ENCODE measurements at places on chromosomes 11 and 22. TPM values are rescaled to one million over a fixed set of nuclear protein-coding genes. Genes with fewer than 3 reads are reported as not detected.

DNA sequence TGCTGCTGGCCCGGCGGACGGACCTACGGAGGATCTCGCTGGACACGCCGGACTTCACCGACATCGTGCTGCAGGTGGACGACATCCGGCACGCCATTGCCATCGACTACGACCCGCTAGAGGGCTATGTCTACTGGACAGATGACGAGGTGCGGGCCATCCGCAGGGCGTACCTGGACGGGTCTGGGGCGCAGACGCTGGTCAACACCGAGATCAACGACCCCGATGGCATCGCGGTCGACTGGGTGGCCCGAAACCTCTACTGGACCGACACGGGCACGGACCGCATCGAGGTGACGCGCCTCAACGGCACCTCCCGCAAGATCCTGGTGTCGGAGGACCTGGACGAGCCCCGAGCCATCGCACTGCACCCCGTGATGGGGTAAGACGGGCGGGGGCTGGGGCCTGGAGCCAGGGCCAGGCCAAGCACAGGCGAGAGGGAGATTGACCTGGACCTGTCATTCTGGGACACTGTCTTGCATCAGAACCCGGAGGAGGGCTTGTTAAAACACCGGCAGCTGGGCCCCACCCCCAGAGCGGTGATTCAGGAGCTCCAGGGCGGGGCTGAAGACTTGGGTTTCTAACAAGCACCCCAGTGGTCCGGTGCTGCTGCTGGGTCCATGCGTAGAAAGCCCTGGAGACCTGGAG, 74.1 kb downstream of the LRP5 start:
- peaks cover 5% of the 10 kb centered on the region for H3K4me1 ChIP-seq
- no peaks in the 10 kb centered on the region for H3K27me3 ChIP-seq
- no peak overlapping the region for H3K4me3 ChIP-seq
- no peak for DNase-seq
- no peak overlapping the region for H3K27ac ChIP-seq
- H3K36me3 ChIP-seq = no peaks in the 10 kb centered on the region

The PATE3 gene
- total RNA-seq = not detected

DNA sequence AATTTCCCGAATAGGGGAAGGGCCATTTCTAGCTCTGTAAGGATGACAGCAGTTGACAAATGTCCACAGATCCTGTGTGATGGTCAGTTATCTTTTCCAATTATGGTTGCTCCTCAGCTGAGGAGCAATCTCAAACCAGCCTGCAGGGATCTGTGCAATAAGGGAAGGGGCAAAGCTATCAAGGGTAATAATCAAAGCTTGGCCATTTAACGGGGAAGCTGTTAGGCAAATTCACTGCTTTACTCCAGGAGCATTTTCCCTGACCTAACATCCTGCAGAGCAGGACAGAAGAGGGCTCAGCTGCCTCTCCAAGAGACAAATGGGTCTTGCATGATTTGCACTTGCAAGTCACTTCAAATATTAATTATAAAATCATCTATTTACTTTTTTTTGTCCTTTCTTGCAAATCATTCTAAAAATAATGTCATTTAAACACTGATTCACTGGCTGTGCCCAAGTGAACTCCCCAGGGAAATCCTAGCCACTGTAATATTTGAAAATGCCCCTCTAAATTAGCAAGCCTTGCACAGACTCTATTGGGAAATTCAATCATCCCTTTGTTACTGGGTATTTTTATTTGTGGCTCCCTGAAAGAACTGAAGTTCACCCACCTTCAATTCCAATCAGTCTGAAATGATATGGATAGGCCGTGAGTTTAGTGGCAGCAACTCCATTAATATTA, 1256.7 kb downstream of the LRRC4C start:
- H3K4me1 ChIP-seq = no peaks in the 10 kb centered on the region
- H3K27ac ChIP-seq = no peak overlapping the region
- DNase-seq = no peak
- H3K4me3 ChIP-seq = no peak overlapping the region
- H3K27me3 ChIP-seq = no peaks in the 10 kb centered on the region

- no peaks in the 10 kb centered on the region for H3K27me3 ChIP-seq
- H3K36me3 ChIP-seq = no peaks in the 10 kb centered on the region
- no peaks in the 10 kb centered on the region for H3K4me1 ChIP-seq
- DNase-seq = no peak
- no peak overlapping the region for H3K4me3 ChIP-seq
These were observed 84.7 kb downstream of the MSANTD4 start for GRCh38 chr11:105937331-105937730.

The SCO2 gene
- 0.37 TPM for total RNA-seq

The PANX3 gene
- not detected for total RNA-seq

The CD59 gene
- 457 TPM for total RNA-seq

DNA sequence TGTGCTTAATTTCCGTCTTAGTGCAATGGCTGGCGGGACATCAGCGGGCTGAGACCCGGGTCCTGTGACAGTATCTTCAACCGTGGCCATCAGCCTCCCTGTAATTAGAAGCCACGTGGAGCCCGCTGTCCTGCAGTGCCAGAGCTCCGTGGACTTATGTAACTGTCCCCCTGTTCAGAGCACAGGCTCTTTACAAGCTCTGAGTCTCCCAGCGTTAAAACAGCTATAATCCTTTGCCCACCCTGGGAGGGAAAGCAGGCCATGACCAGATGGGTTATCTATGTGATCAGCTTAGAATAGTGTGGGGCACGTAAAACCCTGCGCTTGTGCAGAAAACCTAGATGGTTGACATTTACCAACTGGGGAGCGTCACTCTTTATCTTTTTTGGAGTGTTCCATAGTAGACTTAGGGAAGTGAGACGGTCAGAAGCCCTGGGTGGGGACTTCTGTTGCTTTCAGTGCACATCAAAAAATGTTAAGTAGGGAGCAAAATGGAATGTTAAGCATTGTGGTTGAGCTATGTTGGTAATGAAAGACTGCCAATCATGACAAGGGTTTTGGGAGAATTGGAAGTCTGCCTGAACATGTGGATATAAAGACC, 103.5 kb upstream of the CADM1 start:
- H3K4me1 ChIP-seq = peaks cover 19% of the 10 kb centered on the region
- no peaks in the 10 kb centered on the region for H3K36me3 ChIP-seq
- no peak overlapping the region for H3K4me3 ChIP-seq
- H3K27ac ChIP-seq = no peak overlapping the region
- no peak for DNase-seq
- H3K27me3 ChIP-seq = no peaks in the 10 kb centered on the region

GRCh38 chr22:46852771-46853170, 90.3 kb downstream of the TBC1D22A start:
- peaks cover 12% of the 10 kb centered on the region for H3K4me1 ChIP-seq
- no peaks in the 10 kb centered on the region for H3K36me3 ChIP-seq
- H3K27ac ChIP-seq = no peak overlapping the region
- no peak for DNase-seq
- H3K27me3 ChIP-seq = no peaks in the 10 kb centered on the region
- no peak overlapping the region for H3K4me3 ChIP-seq

- peak; percentile 94 for DNase-seq
- H3K27me3 ChIP-seq = no peaks in the 10 kb centered on the region
- H3K27ac ChIP-seq = peak overlapping the region; percentile 79
These were observed 29.6 kb downstream of the TMEM184B start for GRCh38 chr22:38243007-38243765.

DNA sequence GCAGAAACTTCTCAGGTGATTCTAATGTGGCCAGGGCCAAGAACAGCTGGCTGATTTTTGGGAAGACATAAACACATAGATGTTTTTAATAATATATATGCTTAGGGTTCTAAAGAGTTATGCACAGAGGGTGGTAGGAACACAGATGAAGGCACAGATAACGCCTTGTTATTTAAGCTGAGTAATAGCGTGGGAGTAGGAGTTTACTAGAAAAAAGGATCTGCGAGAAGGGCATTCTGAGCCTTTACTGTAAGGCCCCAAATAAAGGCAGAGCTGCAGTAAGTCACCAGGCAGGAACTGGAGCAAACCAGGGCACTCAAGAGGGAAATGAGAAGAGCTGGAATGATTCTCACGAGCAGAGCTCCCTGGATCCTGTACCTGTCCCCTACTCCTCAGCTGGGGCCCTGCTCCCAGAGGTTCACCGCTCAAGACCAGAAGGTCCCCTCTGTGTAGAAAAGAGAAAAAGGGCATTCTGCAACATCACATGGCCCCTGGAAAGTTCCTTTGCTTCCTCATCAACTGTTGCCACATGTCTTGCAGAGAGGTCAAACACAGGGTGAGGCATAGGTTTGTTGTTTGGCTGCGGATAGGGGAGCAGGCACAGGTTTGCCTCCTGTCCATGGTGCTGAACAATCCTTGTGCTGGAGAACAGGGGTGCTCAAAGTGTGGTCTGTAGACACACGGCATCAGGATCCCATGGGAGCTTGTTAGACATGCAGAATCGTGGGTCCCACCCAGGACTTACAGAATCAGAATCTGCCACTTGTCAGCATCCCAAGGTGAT, 125.7 kb downstream of the TENM4 start:
- peak; percentile 69 for DNase-seq
- no peak overlapping the region for H3K4me3 ChIP-seq
- H3K27me3 ChIP-seq = no peaks in the 10 kb centered on the region
- H3K4me1 ChIP-seq = no peaks in the 10 kb centered on the region
- H3K27ac ChIP-seq = no peak overlapping the region
- no peaks in the 10 kb centered on the region for H3K36me3 ChIP-seq

- H3K27ac ChIP-seq = no peak overlapping the region
- no peaks in the 10 kb centered on the region for H3K27me3 ChIP-seq
- H3K4me1 ChIP-seq = no peaks in the 10 kb centered on the region
- DNase-seq = no peak
These were observed 34.7 kb downstream of the CCDC83 start for GRCh38 chr11:85889676-85890579.

DNA sequence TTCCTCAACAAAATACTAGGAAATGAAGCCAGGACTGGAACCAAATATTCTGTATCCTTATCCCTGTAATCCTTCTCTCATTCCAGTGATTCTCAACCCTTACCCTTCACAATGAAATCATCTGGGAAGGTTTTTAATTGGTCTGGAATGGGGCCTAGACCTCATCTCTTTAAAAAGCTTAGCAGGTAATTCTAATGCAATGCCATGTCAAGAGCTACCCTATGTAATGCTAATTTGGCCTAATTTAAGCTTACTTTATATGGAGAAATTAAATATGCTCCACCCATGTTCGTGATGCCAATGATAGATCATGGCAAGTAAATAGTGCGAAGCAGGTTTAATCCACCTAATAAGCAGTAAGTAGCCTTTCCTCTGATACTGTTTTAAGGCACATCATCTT, 101.7 kb downstream of the SGSM3 start:
- no peaks in the 10 kb centered on the region for H3K27me3 ChIP-seq
- H3K27ac ChIP-seq = no peak overlapping the region
- no peak overlapping the region for H3K4me3 ChIP-seq

DNA sequence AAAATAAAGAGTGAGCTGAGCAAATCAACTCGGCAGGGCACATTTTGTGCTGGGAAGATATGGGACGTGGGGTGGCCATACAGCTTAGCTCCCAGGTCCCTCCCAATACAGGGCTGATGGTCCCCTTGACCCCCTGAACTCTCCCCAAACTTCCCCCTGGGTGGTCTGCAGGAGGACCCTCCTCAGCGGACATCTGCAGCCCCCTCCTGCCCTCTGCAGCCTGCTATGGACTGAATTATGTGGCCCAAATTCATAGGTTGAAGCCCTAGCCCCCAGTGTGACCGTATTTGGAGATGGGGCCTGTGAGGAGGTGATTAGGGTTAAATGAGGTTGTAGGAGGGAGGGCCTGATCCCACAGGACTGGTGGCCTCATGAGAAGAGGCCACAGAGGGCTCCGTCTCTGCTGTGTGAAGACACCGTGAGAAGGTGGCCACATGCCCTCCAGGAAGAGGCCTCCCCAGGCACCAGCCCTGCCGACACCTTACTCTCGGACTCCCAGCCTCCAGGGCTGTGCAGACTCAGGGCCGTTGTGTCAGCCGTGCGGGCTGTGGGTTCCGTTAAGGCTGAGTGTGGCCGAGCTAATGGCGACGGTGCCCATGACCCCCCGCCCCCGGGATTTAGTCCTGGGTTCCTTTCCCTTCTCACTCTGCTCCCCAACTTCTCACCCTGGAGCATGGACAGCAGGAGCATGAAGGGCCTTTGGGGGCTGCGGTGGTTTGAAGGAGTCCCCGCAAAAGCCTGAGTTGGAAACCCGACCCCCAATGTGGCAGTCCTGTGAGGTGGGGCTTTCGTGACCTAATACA, 1042.8 kb downstream of the BRD1 start:
- H3K4me1 ChIP-seq = no peaks in the 10 kb centered on the region
- no peak overlapping the region for H3K27ac ChIP-seq
- no peaks in the 10 kb centered on the region for H3K27me3 ChIP-seq

The JAML gene
- 29.3 TPM for total RNA-seq
